Tibial nerve (tissue), 4 donors: ENCODE measurements at places on chromosomes 13 and 19. TPM values are rescaled to one million over a fixed set of nuclear protein-coding genes. Genes with fewer than 3 reads are reported as not detected.

XAB2 gene
- total RNA-seq = 55.7 TPM

APOC1 gene
- 28.2 TPM for total RNA-seq

DEDD2 gene
- 38.5 TPM for total RNA-seq

RBM42 gene
- total RNA-seq = 77.4 TPM

LILRB3 gene
- total RNA-seq = 98.1 TPM

- peak; percentile 60 for DNase-seq
Measured at GRCh38 chr19:10424011-10424637, 3.8 kb downstream of the PDE4A start.

DNA sequence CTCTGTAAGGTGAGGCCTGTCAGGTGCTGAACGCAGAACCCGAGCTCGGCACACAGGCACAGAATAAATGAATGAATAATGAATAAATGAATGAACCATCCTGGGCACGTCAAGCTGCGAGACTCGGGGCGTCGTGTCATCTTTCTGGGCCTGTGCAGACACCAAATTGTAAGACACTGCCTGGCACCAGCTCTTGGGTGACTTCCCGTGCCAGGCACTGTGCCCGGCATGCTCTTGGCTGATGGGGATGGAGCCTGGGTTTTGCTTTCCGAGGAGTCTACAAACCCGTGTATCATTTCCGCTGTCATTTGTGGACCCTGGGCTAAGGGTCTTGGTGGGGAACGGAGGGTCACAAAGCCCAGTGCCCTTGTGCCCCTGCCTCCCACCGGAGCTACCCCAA, 43.9 kb downstream of the CELF5 start:
- no peak for DNase-seq

DNA sequence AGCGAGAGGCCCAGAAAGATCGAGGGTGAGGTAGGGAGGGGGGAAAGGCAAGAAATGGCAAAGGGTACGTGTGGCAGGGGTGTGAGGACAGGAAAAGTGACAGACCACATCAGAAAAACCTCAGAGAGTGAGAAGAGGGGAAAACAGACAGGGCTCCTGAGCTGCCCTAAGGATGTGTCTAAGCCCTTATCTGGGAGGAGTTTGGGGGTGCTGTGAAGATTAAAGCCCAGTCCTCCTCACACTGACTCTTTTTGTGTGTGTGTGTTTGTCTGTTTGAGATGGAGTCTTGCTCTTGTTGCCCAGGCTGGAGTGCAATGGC, 703 bp upstream of the PTH2 start:
- no peak for DNase-seq

DNA sequence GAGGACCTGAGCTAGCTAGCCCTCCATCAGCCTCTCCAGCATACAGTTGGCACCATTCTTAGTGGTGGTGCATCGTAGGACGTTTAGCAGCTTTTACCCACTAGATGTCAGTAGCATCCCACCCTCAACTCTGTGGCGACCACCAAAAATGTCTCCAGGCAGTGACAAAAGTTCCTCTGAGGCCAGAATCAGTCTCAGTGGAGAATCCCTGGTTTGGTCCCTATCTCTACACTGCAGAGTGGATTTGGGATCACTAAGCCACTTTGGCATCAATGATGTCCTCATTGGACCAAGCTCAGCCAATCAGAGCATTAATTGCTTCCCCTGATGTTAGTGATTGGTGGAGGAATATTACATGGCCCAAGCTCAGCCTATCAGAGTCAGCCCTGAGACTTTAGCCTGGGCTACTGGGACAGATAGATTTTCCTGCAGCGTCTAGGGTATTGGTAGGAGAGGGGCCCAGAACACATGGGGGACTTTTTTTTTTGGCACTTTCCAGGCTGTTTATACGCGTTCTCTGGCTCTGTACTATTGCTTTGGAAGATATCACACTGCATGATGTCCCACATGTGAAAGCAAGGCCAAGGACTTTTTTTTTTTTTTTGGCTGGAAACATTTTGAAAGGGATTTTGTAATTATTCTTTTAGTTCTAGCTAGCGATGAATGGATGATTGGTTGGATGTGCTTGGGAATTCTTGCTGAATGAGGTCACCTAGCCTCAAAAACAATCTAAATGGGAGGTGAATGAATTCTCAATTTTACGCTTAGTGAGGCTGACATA, 7.0 kb downstream of the TMEM221 start:
- no peak for DNase-seq

GRCh38 chr13:32964987-32965386, 51.2 kb upstream of the KL start:
- no peak for DNase-seq

DNA sequence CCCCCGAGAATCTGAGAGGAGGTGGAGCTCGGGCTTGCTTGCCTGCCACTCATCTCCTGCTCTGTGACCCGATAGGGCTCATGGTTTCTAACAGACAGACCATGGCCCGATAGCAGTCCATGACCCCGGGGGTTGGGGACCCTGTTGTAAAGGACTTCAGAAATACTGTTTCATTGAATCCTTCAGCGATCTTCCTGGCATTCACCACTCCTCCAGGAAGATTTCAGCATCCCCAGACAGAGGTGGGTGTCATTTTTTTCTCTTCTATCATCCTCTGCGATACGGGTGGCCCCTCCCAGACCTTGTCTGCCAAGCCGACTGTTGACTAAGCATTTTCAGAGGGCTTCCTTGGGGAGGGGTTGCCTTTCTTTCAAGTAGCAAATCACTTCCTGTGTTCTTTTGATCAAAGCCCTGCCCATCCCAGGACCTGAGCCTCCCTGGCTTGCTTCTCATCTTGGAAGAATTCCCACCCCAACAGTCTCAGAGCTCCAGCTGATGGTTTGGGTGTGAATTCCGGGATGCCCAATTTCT, 1.7 kb downstream of the MYO1F start:
- DNase-seq = no peak

DNA sequence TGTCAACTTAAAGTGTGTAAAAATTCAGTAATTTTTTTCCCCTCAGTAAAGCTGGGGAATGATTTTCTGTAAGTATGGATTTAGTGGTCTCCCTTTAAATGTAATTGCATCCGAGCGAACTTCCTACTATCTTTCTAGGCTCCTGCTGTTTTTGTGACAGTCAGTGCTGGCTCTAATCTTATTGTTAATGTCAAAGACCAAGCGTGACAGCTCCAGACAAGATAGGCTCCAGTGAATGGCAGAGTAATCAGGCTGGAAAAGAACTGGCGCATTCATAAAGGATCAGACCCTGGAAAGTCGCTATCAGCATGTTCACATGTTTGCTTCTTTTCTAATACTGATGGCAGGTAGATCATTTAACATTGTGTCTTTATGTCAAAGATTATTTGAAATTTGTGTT, 908.0 kb upstream of the ATXN8OS start:
- DNase-seq = no peak

GRCh38 chr19:33799476-33799875, 2.8 kb downstream of the KCTD15 start:
- no peak for DNase-seq

GRCh38 chr13:51524312-51524711, 60.0 kb upstream of the WDFY2 start:
- DNase-seq = no peak

GRCh38 chr13:110377826-110378201, 70.7 kb downstream of the COL4A2 start:
- DNase-seq = no peak

DNA sequence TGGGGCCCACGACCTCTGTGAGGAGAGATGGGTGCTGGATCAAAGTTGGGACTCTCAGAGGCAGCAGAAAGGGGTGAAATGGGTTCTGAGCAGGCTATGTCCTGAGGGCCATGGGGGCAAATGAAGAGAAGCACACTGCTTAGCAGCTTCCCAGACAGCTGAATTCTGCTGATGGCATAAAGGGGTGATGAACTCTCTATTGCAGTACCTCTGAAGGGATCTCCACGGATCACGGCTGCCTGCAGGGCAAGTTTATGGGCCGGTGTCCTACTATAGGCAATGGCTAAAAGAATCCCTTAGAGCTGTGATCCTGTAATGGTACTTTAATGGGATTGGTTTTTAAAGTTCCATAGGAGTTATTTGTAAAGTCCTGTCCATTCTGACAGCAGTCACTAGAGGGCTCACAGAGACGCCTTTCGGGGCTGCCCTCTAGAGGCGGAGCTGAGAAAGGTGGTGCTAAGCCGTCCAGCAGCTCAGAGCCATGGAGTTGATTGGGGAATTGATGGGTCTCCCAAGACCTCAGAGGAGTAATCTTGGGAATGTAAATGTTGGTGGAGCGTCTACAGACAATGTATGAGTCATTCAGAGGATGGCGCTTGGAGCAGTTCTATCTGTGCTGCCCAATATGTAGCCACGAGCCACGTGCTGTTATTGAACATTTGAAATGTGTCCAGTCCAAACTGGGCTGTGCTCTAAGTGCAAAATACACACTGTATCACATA, 287.3 kb downstream of the COG6 start:
- DNase-seq = peak; percentile 75

- no peak for DNase-seq
Measured at GRCh38 chr13:113625965-113626721, 31.9 kb downstream of the ATP4B start.

DNA sequence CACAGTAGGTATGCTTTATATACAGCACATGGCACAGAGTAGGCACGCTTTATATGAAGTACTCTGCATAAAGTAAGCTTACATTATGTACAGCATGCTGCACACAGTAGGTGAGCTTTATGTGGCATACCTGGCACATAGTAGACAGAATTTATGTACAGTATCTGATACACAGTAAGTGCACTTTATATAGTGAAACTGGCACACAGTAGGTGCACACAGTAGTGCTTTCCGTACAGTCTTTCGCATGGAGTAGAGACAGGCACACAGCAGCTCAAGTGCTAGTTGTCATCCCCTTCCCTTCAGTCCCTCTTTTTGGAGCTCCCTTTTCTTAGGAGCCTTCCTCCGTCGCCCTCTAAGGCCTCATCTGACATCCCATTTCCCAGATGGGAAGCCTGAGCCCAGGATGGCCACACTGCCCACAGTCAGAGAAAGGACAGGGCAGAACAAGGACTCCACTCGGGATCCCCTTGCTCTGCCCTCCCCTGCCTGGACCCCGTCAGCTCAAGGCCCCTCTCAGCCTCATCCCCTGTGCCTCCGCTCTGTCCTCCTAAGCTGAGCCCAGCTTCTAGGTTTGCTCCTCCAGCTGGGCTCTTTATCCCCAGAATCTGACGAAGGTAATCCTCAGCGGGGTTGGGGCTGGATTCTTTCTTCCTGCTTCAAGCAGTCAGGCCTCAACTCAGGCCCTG, 852 bp upstream of the CYP4F12 start:
- no peak for DNase-seq

DNA sequence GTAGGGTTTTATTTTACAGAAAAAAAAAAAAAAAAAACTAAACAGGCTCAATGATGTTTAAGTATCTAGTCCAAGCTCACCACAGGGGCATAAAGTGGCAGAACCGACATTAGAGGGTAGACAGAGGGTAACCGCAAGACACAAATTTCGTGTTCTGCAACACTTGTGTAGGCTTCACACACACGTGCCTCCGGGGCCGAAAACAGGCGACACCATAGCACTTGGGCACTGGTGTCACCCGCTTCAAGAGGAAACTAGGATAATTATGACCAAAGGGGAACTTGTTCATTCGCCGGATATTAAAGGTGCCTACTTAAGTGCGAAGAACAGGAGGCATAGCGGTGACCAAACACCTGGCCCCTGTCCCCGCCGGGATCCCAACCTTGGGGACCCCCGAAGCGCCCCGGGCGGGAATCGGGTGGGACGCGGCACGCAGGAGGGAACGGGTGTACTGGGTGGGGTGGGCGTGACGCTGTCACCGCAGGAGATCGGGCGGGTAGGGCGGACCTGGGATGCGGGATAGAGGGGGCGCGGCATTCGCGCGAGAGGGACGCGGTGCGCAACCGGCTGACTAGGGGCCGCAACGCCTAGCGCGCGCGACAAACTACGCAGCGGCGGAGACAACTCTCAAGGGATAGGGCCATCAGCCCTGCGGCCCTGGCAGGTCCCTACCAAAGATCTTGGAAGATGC, 558 bp downstream of the MZT1 start:
- DNase-seq = no peak
